ENCODE measurements at places on chromosomes 1 and 21.

DNA sequence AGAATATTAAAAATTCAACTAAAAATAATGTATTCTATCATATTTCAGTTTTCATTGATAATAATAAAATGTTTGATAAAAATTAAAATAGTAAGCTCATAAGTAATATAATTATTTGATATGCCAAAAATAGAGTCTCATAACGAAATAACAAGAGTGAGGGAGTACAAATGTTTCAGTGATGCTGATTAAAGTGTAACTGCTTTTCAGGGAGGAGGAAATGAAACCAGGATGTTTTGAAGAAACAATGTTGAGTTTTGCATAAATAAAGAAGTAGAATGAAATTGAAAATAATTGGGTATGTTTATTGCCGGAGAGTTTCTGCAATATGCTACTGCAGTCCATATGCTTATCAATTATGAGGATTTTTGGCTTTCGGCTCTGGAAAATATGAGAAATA lies 1159.8 kb upstream of the ADGRL2 start:
- DNase-seq, result no peak

DNA sequence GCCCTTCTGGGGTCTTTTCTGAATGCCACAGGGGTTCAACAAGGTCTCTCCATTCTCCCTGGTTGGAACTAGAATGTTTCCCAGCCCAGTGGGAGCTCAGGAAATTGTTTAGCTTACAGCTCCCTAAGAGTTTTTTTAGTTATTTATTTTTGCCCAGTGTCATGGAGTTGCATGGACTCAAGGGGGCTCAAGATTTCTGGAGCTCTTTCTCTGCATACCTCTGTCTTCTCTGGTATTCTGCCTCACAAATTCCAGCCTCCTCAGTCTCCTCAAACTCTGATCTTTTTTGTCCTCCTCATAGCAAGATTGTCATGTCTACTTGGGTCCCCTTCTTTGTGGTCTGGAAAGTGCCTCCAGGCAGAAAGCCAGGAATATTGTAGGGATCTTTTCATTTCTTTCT lies 15.9 kb upstream of the PPP2R5A start:
- DNase-seq, result no peak

- DNase-seq, result no peak
Measured at GRCh38 chr1:119960501-119960900, 64.2 kb upstream of the ADAM30 start.

DNA sequence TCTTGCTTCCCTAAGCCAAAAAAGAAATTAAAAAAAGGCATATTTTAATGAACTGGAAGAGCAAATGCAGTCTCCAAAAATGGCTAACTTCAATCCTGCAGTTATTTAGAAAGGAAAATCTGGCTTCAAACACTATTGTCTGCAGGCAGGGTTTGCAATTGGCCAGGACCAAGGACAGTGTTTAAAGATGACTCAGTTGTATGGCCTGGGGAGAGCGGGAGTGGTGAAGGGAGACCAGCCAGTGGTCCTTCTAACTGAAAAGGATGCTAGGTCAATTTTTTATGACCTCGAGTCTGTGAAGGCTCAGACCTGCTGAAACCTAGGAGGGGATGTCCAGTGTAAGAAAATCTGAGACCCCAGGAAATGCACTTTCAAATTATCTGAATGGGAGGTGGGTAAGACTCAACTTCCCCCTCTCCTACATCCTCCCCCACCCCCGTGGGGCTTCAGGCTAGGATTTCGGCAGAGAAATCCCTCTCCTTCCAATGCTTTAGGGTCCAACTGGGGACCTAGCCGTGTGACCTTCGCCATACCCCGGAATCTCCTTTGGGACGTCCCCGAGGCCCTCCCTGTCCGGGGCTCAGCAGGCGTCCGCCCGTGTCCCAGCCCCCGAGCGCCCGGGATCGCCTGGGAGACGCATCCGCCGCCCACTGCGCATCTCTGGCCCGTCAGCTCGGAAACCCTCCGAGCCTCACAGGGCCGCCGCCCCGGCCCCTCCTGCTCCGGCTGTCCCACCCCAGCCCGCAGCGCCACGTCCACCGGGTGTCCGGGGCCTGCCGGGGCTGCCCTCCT lies 602 bp upstream of the RIMKLA start:
- peak; percentile 49 for DNase-seq

GRCh38 chr1:1399872-1400575 lies 889 bp upstream of the CCNL2 start:
- DNase-seq, result no peak

- DNase-seq, result no peak
Measured at GRCh38 chr1:54542962-54543539, 5.0 kb upstream of the ACOT11 start.

GRCh38 chr1:7993593-7994479 lies 32.3 kb downstream of the ERRFI1 start:
- DNase-seq, result no peak

DNA sequence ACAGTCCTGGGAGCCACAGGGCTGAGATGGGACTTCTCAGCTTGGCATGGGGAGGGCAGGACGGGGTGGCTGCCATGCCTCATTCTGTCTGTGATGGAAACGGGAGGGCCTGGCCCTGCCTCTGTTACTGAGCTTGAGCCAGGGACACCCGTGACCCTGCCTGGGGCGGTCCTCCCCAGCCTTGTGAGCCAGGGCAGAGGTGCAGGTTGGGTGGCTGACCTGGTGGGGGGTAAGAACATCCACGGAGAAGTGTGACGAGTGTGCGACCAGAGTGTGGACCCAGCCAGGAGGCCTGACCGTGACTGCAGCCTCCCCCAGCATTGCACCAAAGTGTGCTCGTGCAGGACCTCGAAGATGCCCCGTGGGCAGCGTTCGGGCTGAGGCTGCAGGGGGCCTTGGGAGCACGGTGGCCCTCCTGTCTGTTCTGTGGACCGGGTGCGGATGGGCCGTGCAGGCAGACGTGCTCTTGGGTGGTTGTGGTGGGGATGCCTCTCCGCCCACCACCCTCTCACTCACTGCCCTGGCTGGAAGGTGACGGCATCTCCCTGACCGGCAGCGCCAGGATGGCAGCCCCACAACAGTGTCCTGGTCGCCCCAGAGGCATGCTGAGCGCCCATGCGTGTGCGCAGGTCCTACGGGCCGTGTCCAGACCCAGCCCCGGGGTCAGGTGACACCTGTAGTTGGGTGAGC lies 45.4 kb downstream of the SKI start:
- DNase-seq, result no peak

- DNase-seq, result no peak
Measured at GRCh38 chr1:208606959-208607358, 362.8 kb upstream of the PLXNA2 start.

DNA sequence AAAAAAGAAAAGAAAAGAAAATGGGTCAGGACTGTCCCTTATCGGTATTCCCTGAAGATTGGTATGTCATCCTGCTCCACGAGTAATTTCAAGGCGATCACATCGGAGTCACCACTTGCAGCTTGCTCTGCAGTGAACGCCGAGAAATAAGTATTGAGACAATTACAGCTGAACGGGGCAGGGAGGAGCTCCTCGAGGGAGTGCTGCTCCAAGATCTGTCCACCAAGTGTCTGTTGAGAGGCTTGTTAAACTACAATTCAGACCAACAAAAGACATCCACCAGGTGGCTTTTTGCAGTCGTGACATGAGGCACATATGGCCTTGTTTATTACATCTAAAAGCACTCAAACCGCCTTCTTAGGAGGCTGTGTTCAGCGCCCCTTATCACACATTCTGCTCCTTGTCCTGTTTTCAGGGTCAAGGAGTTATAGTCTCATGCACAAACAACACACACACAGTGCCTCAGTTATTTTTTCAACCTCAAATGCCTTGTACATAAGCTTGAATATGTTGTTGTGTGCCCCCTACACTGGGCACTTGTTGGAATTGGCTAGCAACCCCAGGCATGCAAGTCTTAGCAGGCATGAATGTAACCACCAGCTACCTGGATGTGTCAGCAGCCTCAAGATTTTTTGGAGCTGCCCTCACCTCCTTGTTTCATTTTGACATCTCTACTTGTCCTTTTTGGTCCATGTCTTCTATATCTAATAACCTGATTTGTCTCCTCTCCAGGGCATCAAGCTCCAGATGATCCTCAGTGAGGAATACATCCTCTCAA lies 13.0 kb upstream of the CD48 start:
- DNase-seq, result no peak

GRCh38 chr1:46761740-46762139 lies 37.1 kb upstream of the CYP4B1 start:
- no peak for DNase-seq

DNA sequence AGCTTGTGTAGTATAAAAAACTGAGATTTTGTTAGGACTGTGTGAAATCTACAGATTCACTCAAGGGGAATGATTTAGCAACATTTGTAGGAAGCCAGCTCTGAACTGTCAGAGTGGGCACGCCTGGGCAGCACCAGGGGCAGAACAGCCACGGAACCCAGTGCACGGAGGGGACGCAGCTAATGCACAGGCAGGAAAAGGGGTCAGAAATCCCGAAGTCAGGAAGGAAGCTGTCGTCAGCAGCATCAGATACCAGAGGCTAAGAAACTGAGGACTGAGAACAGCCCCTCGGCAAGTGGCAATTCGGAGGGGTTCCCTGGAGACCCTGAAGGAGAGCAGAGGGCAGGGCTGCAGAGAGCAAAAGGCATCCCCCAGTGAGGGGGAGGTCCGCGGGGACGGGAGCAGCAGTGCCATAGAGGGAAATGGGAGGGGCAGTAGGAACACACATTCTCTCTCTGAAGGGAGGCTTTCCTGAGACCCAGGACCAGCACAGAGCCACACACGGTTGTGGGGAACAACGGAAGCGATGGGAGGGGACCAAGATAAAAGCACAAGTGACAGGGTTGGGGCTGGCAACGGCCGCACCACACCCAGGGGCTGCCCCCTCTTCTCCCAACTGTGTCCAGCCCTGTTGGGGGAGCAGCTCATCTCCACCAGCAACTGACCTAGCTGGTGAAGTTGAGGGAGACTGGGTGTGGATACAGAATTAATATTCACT lies 12.7 kb downstream of the UBE2J2 start:
- DNase-seq, result no peak

- no peak for DNase-seq
Measured at GRCh38 chr1:241527146-241527545, 5.0 kb upstream of the KMO start.

DNA sequence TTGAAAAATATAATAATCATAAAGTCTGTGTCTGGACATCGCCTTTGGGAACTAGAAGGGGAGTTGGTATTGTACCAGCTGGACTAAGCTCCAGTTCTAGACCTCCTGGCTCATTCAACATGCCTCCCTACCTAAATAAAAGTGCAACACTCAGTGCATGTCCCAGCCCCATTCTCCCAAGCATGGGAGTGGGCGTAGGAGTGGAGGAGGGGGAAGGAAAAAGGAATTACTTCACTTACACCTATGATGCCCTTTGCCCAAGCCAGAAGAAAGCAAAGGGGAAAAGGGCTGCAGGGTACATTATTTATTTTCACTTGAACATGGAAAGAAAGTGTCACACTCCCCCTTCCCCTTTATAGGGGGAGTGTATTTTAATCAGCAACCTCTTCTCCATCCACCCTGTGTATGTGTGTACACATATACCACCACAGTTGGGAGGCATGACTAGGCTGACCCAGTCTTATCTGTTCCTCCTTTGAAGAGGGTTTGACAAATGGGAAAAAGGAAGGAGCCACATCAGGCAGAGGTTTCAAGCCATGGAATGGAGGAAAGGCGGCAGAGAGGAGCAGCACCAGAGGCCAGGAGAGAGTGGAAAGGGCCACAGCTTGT lies 3.2 kb downstream of the NIT1 start:
- no peak for DNase-seq

- no peak for DNase-seq
Measured at GRCh38 chr21:44947930-44948331, 8.1 kb downstream of the SLX9 start.

GRCh38 chr1:67666636-67667035 lies 18.4 kb upstream of the GADD45A start:
- DNase-seq, result no peak

DNA sequence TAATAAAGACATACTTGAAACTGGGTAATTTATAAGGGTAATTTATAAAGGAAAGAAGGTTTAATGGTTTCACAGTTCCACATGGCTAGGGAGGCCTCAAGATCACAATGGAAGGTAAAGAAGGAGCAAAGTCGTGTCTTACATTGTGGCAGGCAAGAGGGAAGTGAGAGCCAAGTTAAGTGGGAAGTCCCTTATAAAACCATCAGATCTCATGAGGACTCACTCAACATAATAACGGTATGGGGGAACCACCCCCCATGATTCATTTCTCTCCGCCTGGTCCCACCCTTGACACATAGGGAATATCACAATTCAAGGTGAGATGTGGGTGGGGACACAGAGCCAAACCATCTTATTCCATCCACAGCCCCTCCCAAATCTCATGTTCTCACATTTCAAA lies 76.8 kb upstream of the ZNF678 start:
- DNase-seq, result no peak

DNA sequence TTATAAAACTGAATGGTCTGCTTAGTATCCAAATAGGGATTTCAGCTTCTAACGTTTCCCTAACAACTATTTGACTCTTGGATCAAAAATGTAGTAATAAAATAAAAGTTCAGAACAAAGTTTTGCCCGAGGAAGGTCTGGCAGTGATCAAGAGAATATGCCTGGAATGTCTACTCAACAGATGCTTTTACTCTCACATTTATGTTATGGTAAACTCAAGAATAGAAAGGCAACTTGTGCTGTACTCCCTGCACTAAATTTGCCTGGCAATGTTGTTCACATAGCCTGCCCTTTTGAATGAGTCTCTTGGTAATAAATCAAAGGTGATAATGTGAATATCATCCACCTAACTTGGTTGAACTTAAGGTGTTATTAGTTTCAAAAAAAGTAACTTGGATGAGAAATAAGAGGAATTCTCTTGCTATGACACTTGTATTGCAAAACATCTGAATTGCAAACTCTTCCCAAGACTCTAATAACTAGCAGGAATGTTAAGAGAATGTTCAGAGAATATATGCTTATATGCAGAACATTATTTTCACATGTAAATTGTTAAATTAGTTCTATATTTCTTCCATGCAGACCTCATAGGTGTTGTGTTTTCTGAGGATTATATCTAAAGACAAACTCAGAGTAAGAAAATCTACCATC lies 215.8 kb downstream of the COL24A1 start:
- DNase-seq, result no peak

- peak; percentile 46 for DNase-seq
Measured at GRCh38 chr1:62175568-62176179, 19.0 kb upstream of the L1TD1 start.

DNA sequence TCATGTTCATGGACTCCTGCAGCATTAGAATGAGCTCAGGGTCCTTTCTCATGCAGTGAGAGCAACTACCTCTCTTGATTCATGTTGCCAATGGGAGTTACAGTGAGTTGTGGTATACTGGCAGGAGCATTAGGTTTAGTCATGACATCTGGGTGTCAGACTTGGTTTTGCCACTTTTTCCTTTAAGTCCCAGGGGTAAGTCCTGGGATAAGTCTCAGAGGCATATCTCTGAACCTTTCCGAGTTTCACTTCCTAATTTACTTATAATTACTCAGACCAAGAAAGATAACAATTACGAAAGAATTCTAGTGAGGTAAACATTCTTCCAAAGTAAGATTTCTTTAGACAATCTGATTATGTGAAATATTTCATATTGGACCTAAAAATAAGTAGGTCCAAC lies 606.0 kb downstream of the SMYD3 start:
- DNase-seq, result no peak

DNA sequence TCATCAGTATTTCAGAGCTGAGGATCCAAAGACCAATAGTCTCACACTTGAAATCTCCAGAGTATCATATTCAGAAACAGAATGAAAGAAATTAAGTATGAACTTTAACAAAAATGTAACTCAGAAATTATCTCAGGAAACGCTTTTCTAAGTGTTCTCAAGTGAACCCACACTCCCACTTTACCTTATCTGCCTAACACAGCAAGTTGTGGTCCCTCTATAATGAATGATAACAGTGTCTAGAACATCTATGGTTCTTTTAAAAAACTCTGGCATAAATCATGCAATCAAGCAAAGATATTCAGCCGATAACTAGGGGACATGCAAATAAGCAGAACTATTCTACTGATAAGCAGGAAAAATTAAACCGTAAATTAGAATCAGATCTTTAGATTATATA lies 1574.2 kb downstream of the PLA2G4A start:
- DNase-seq, result no peak

Measured in RWPE1 (cell line).